ENCODE measurements at places on chromosomes 16 and 17.

- peak; percentile 56 for DNase-seq
Measured at GRCh38 chr17:46020023-46020761, 21.1 kb downstream of the STH start.

DNA sequence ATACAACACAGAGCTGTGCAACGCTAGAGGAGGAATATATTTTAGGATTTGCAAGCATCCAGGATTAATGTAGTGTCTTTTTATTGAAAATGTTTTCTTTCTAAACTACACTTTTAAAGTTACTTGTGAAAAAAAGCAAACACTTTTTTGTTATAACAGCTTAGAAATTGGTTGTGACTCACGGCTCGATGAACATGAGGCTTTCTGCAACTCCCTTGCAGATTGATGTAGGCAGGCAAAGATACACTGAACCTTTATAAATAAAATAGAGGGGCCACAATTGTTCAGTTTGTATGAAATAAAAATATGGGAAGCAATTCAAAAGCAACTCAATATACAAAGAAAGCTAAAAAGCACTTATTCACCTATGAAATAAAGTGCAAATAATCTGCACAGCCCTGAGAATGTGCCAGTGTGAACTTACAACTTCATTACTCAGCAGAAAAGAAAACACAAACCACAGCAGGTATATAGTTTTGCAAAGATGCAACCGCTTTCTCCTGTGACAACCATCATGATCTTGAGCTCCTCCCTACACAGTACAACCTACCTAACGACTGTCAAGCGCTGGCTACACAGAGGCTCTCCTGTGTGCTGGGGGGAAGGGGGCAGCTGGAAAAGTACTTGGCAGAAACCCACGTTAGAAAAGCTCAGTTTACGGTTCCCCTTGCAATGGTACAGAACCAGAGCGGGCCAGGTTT is 948 bp downstream of the LUC7L start:
- no peak for DNase-seq

- no peak for DNase-seq
Measured at GRCh38 chr16:56047307-56048234, 143.7 kb upstream of the GNAO1 start.

- no peak for DNase-seq
Measured at GRCh38 chr16:73163238-73163815, 115.4 kb upstream of the ZFHX3 start.
